NCI-H2029 treated with DMSO at 0.1 percent for 48 hours (cell line): ENCODE measurements at places on chromosomes 1 and 21.

- no peak for DNase-seq
These were observed 31.8 kb downstream of the USP25 start for GRCh38 chr21:15761507-15762100.

- DNase-seq = no peak
These were observed 293.7 kb downstream of the PCP4 start for GRCh38 chr21:40160911-40161310.

- no peak for DNase-seq
These were observed 16.8 kb downstream of the IFFO2 start for GRCh38 chr1:18939398-18940302.

- no peak for DNase-seq
These were observed 10.2 kb downstream of the ARHGEF16 start for GRCh38 chr1:3464649-3465025.

- DNase-seq = no peak
These were observed 586.4 kb downstream of the DPYD start for GRCh38 chr1:97334454-97334853.

DNA sequence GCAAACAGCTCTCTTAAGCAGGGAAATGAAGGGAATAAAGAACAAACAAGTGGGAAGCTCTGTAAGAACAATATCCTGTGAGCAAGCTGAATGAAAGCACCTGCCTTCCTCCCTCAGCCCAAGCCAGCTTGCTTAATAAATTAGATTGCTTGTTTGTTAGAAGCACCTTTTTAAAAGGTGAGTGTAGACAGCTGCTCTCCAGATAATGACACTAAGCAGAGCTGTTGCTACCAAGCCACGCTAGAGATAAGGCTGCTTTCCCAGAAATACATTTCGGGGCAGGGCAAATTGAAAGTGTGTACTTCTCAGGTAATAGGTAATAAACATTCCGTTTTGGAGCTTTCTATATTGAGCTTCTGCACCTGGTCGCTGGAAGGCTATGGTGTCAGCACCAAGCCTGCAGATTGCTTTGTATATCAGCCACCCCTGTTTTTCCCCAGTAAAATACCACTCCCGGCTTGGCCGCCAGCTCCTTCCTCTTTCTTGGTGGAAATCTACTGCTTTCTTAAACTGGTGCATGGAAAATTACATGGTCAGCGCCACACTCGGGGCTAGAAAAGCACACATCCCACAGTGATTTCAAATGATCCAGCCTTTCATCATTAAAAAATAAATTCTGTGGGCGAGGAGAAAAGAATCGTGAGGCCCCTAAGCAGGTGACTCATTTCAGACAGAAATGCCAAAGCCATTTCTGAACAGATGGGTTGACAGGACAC, 151.3 kb downstream of the ETS2 start:
- DNase-seq = peak; percentile 98

- DNase-seq = no peak
These were observed 144.4 kb upstream of the HNRNPU start for GRCh38 chr1:245008761-245009160.

- DNase-seq = no peak
These were observed 10.5 kb downstream of the AGL start for GRCh38 chr1:99860703-99861102.

- DNase-seq = no peak
These were observed 4.5 kb downstream of the DNAJB4 start for GRCh38 chr1:78009276-78009675.

- no peak for DNase-seq
These were observed 10.6 kb downstream of the GALNT2 start for GRCh38 chr1:230077436-230078213.

DNA sequence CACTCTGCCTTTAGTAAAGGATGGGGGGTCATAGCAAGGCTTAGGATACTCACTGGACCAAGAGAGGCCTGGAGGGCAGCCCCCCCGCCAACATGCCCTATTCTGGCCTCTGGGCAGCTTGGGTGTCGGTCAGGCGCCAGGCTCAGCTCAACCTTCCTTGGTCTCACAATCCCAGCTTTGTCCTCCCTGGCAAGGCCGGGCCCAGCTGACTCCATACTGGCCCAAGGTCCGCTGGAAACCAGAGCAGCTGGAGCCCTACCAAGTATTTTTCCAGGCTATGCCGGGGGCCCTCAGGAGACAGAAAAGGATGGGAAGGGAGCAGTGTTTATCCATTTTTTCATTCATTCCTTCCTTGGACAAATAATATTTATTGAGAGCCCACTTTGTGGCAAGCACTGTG, 6.2 kb downstream of the FBXO2 start:
- DNase-seq = no peak

DNA sequence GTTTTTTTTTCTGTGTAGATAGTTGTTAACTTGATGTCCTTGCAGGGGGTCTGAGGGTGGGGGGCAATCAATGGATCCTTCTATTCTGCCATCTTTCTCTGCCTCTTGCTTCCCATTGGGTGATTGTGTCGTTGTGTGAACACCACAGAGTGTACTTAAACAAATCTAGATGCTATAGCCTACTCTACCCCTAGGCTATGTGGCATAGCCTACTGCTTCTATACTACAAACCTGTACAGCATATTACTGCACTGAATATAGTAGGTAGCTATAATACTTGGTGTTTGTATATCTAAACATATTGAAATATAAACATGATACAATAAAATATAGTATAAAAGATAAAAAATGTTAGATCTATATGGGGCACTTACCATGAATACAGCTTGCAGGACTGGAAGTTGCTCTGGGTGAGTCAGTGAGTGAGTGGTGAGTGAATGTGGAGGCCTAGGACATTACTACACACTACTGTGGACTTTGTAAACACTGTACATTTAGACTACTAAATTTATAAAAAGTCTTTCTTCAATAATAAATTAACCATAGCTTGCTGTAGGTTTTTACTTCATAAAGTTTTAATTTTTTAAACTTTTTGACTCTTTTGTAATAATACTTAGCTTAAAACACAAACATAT, 105.4 kb downstream of the CENPF start:
- DNase-seq = no peak

DNA sequence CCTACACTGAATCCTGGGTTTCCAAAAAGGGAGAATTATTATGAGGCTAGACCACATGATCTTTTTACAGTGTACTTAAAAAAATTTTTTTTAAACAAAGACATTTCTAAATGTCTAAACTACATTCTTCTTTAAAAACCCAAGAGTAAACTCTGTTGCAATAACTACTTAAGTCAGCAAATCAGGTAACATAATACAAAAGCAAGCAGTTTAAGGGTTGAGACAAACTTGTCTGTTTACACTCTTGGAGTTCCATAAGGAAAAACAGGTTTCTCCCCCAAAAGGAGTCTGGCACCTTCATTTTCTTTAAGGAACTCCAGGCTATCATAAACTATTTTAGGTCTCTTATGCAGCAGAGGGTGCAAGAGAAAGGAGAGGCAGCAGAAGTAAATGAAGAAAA, 12.5 kb upstream of the ANKRD45 start:
- DNase-seq = no peak

GRCh38 chr1:235597867-235598553, 51.6 kb downstream of the GNG4 start:
- no peak for DNase-seq

DNA sequence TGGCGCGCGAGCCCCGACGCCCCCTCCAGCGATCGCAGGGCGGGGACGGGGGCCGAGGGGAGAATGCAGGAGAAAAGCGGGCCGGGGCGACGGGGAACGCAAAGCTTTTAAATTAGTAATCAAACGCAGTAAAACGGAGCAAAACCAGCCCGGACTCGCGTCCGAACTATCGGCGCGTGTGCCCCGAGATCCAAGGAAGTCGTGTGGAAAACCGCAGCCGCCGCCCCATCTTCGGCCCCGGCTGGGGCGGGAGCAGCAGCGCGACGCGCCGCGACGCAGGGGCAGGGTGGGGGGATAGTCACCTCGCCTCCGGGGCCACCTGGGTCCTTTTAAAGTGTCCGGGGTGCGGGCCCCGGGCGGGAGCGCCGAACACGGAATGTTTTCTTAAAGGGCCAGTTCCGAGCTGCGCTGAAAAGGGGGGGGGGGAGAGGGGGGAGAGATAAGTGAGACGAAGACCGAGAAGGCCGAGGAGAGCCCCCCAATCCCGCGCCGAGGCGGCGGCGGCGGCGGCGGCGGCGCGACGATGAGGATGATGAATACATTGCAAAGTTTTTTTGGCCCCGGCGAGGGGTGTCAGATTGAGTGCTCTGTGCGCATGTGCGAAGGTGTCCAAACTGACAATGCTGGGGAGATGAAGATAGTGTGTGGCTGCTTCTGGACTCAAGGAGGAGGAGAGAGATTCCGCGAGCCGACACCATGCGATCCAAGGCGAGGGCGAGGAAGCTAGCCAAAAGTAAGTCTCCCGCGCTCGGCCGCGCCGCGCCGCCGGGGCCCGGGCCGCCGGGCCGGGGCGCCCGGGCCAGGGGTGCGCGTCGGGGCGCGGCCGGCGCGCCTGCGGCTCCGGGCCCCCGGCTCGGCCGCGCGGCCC, at the start of gene PRDM16:
Gene PRDM16 (plus strand): TSS at position 640 of the 868 bp plus-strand sequence. CDS start 57 bp downstream, at position 697.
- DNase-seq = no peak

GRCh38 chr1:191585095-191585494, 573.2 kb upstream of the RGS18 start:
- DNase-seq = no peak

GRCh38 chr21:42561762-42562650, 48.4 kb downstream of the SLC37A1 start:
- DNase-seq = peak; percentile 9

DNA sequence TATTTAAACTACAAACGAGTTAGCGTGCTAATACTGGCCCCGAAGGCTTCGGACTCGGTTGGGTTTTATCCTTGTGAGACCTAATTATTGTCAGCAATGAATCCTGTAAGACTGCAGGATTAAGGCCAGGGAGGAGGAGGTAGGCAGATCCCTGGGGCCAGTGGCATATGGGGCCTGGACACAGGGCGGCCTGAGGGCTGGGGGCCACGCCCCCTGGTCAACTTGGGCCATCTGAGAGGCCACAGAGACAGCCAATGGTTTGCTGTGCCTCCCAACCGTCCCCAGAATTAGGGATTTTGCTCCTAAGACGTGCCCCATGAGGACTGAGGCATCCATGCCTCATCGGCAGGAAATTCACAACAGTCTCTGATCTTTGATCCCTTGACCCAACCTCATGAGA, 31.1 kb upstream of the DISP3 start:
- DNase-seq = no peak

GRCh38 chr21:27426196-27426595, 459.3 kb upstream of the ADAMTS5 start:
- DNase-seq = no peak

- DNase-seq = no peak
These were observed 45.7 kb upstream of the COX20 start for GRCh38 chr1:244789731-244790130.

GRCh38 chr1:193749868-193750267, 563.5 kb upstream of the B3GALT2 start:
- DNase-seq = no peak

GRCh38 chr1:165884690-165885304, 57.4 kb downstream of the UCK2 start:
- DNase-seq = no peak

DNA sequence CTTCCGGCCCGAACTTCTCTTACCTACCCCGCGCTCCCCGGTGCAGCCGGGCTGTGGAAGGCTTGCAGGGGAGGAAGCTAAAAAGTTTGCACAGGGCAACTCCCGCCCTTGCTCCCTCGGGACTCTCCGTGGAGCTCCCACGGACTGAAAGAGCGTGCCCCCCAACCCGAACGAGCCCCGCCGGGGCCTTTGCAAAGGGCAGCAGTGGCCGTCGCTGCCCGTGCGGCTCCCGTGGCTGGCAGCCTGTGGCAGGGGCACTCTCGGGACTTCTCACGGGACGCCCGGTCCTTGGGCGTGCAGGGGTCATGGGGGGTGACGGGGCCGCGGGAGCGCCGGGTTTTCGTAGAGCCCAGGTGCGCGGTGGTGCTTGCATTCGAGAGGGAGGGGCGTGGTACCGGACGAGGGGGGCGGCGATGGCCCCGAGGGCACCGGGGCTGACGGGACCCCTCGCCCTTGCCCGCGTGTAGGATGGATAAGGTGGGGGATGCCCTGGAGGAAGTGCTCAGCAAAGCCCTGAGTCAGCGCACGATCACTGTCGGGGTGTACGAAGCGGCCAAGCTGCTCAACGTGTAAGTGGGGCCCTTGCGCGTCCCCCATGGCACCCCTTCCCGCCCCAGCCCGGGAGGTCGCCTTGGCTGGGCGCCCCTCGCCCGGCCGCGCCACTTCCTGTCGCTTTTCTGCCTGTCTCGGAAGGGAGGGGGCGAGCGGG, 711 bp downstream of the GADD45A start:
- no peak for DNase-seq

GRCh38 chr21:29496337-29496736, 197.6 kb downstream of the BACH1 start:
- DNase-seq = no peak

- DNase-seq = no peak
These were observed 8.2 kb downstream of the SYT2 start for GRCh38 chr1:202702088-202702487.

DNA sequence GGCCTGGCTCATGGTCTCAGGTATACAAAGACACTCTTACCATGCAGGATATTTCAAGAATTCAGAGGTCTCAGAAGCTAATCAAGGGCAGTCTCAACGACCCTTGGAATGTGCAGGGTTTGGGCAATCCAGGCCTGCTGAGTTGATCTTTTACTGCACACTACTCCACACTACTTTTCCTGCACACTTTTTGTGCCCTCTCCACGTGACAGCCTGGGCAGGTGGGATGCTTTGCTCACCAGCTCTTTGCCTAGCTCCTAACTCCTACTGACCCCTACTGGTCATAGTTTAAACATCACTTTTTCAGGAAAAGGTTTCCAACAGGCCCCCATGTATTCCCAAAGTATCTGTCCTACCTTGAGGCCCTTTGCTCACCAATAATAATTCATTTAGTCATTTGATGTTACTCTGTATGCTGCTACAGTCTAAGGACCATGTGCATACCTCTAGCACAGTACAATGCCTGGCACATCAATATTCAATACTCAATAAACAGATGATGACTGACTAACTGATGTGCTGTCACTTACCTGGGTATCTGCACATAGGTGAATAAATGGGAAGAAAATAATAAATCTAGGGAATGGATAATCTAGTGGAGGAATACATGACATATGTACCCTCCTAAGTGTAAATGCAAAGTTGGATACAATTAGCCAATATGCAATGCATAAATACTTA, 9.6 kb downstream of the DUSP23 start:
- no peak for DNase-seq

- no peak for DNase-seq
These were observed 58.9 kb upstream of the KIF26B start for GRCh38 chr1:245095903-245096302.

DNA sequence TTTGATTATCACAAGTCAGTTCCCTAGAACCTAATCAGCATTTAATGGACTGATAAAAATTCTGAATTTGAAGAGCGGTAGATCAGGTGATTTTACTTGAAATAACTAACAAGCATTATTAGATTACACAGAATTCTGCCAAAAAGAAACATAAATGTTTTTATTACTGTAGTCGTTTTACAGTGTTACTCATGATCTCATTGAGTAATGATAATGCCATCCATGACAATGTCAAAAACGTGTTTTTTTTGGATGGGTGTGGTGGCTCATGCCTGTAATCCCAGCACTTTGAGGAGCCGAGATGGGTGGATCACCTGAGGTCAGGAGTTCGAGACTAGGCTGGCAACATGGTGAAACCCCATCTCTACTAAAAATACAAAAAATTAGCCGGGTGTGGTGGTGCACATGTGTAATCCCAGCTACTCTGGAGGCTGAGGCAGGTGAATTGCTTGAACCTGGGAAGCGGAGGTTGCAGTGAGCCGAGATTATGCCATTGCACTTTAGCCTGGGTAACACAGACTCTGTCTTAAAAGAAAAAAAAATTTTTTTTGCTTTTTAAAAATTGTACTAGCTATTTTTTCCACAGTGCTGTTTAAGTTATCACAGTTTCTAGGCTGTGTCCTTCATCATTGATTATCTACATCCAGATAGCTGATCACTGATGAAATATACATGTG, 56.6 kb downstream of the LAMC1 start:
- no peak for DNase-seq
